ENCODE measurements at places on chromosomes 5 and 9. TPM values are rescaled to one million over a fixed set of nuclear protein-coding genes. Genes with fewer than 3 reads are reported as not detected.

DNA sequence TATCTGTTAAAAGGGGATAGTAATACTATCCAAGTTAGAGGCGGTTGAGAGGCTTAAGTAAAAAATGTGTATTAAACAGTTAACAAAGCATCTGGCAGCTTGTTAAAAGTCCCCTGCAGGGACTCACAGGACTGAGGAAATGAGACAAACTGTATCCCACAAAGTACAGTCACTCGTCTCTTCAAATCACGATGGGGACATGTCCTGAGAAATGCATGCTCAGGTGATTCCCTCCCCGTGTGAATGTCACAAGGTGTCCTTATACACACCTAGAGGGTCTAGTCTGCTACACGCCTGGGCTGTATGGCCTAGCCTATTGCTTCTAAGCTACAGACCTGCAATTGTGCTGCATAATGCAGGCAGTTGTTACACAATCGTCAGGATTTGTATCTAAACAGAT lies 237.0 kb downstream of the IRX2 start:
- H3K4me1 ChIP-seq = peaks cover 24% of the 10 kb centered on the region
- H3K36me3 ChIP-seq = no peaks in the 10 kb centered on the region
- peak; percentile 34 for DNase-seq
- peaks cover 34% of the 10 kb centered on the region for H3K27me3 ChIP-seq
- no peak overlapping the region for H3K27ac ChIP-seq
- H3K4me3 ChIP-seq = no peak overlapping the region

- DNase-seq = no peak
- peaks cover 42% of the 10 kb centered on the region for H3K4me1 ChIP-seq
- H3K27ac ChIP-seq = no peak overlapping the region
Observed at GRCh38 chr9:87277346-87277745, 220.3 kb upstream of the DAPK1 start.

DNA sequence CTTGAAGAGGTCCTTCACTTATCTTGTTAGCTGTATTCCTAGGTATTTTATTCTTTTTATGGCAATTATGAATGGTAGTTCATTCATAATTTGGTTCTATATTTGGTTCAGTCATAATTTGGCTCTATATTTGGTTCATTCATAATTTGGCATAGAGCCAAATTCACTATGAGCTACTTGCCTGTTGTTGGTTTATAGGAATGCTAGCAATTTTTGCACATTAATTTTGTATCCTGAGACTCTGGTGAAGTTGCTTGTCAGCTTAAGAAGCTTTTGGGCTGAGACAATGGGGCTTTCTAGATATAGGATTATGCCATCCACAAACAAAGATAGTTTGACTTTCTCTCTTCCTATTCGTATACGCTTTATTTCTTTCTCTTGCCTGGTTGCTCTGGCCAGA lies 142.2 kb downstream of the PLCXD3 start:
- H3K4me1 ChIP-seq = no peaks in the 10 kb centered on the region
- no peaks in the 10 kb centered on the region for H3K27me3 ChIP-seq
- H3K27ac ChIP-seq = no peak overlapping the region
- no peaks in the 10 kb centered on the region for H3K36me3 ChIP-seq

- H3K36me3 ChIP-seq = no peaks in the 10 kb centered on the region
- no peaks in the 10 kb centered on the region for H3K4me1 ChIP-seq
- H3K27ac ChIP-seq = no peak overlapping the region
- no peak for DNase-seq
- H3K4me3 ChIP-seq = no peak overlapping the region
- peaks cover 63% of the 10 kb centered on the region for H3K27me3 ChIP-seq
Observed at GRCh38 chr9:137156567-137157375, 13.1 kb downstream of the LRRC26 start.

The FCN1 gene
- total RNA-seq = not detected

The FAM151B gene
- 2.9 TPM for total RNA-seq

All from type B pancreatic cell (in vitro differentiated cells).